ENCODE measurements at places on chromosomes 5 and 9.

GRCh38 chr9:117315236-117315635 is 99.6 kb downstream of the ASTN2 start:
- no peak for DNase-seq

- DNase-seq, result no peak
These were observed 117.8 kb downstream of the PTTG1 start for GRCh38 chr5:160539431-160539830.

DNA sequence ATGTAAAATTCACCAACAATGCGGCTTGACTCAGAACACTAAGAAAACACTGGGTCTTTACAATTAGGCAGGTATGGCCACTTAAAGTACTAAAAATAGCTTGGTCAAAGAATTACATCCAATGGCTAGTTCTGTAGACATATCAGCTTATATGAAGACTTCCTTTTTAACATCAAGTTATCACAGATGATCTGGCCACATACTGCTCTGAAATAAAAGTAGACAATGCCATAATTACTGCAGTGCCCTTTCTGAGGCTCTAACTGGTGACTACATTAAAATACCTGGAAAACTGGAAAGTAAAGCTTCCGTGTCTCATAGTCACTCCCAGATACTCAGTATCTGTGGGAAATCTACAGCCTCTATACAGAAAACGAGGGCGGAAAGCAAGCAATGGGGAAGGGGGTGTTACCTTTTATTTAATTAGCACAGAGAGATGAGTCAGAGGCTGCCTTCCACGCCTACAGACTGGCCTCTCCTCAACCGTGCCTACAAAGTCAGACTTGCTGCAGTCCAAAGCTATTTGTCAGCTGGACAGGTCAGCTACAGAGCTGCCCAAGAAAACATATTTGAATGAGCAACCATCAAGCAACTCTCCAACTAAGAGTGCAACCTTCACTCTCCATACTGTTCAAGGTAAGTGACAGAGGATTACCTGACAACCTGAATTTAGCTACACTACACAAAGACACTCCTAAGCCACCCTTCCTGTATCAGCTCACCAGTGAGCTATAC is 8.7 kb downstream of the SERINC5 start:
- DNase-seq, result peak; percentile 81

DNA sequence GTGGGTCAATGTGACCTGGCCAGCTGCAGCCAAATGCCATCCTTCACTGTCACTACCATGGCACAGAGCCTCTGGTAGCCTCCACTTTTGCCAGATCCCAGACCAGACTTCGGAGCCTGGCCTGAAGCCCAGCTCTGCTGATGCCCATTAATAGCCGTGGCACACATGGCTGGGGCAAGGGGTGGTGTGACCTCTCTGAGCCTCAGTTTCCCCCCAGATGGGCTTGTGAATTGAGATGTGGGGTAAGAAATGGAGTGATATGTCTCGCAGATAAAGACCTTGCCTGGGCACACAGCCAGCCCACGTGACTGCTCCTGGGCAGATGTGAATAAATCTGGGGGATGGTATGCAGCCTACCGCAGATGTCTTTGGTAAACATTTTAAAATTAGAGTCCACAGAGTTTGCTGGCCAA is 13.9 kb downstream of the SUSD3 start:
- DNase-seq, result peak; percentile 42

GRCh38 chr5:55902696-55903095 is 51.5 kb downstream of the IL31RA start:
- no peak for DNase-seq

- peak; percentile 44 for DNase-seq
These were observed 44.2 kb downstream of the NIPSNAP3B start for GRCh38 chr9:104808035-104808614.

GRCh38 chr5:152634586-152634985 is 229.5 kb upstream of the NMUR2 start:
- DNase-seq, result no peak

DNA sequence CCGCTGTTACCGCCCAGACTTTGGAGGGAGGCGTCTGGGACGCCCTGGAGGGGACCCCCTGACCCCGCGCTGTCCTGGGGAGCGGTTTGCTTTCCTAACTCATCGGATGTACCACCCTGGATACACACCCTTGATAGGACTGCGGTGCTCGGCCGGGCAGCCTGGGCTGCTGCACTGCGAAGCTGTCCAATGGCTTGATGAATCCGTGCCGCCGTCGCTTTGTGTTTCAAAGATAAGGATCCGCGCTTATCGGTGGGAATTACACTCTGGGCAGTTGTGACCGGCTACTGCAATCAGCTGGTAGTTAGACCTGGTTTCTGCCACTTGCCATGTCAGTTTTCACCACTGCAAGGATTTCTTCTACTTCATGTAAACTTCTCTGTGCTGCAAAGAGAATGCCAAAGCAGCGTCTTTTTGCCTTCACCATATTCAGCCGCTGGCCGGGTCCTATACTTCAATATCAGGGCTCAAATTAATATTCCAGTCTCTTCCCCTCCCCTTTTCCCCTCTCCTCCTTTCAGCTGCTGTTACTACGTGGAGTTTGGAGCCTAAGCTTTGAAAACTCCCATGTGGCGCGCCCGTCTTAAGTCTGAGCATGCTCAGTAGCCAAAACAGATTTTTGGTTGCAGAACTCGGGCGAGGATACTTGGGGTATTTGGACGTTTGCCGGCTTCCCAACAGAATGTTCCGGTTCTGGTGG is 727 bp downstream of the SMAD5 start:
- DNase-seq, result peak; percentile 38

- DNase-seq, result no peak
These were observed 25.1 kb upstream of the EEIG1 start for GRCh38 chr9:128005923-128006322.

DNA sequence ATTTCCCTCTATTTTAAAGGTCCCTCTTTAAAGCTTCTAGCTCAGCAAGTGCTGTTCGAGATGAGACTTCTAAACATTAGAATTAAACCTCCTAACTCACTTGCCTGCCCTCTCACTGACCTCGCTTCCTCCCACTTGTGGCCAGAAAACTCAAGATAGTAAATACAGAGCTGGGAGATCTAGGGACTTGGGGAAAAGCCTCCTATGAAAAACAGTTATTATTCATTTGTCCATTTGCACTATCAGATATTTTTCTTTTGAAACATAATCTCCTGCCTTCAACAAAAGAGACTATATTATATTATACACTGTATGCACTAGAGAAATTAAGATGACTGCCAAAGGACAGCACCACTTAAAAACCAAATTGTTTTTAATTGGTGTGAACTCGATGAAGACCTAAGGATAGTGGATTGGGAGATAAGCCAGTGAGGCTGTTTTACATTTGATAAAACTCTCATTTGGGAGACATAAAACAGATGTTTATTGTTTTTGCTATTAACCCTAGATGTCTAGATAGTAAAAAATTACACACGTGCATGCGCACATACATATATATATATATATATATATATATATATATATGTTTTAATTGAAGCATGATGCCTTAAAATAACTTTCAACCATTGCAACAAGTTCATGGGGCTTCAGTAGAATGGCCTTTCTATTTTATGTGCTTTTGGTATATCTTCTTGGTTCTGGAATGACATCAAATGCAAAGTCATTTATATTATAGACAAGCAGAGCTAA is 229.4 kb downstream of the ADAMTSL1 start:
- no peak for DNase-seq

- no peak for DNase-seq
These were observed 31.0 kb downstream of the LRRTM2 start for GRCh38 chr5:138844125-138844461.

DNA sequence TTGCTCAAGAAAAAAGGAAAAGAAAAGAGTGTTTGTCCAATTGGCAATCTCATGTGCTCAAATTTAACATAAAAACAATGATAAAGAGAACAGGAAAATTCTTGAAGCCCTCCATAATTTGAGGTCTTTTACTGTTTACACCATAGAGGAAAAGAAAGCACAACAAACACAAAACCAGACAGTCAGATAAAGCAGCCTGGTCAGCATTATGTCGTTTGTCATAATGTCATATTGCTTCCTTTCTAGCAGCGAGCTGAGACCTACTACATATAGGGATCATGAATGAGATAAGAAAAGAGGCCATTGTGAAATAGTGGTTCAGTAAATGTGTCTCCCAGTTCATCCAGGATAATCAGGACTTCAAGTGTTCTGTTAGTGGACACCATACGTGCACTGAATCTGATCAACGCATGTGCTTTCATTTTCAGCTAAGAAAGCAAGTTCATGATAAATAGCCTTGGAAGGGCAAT is 64.7 kb upstream of the SELENOP start:
- DNase-seq, result no peak
